ENCODE measurements at places on chromosomes 3 and 15. TPM values are rescaled to one million over a fixed set of nuclear protein-coding genes. Genes with fewer than 3 reads are reported as not detected.

- DNase-seq: no peak
These were observed 16.4 kb downstream of the ZNF654 start for GRCh38 chr3:88075497-88075896.

KLHL40 gene
- total RNA-seq: not detected

DNA sequence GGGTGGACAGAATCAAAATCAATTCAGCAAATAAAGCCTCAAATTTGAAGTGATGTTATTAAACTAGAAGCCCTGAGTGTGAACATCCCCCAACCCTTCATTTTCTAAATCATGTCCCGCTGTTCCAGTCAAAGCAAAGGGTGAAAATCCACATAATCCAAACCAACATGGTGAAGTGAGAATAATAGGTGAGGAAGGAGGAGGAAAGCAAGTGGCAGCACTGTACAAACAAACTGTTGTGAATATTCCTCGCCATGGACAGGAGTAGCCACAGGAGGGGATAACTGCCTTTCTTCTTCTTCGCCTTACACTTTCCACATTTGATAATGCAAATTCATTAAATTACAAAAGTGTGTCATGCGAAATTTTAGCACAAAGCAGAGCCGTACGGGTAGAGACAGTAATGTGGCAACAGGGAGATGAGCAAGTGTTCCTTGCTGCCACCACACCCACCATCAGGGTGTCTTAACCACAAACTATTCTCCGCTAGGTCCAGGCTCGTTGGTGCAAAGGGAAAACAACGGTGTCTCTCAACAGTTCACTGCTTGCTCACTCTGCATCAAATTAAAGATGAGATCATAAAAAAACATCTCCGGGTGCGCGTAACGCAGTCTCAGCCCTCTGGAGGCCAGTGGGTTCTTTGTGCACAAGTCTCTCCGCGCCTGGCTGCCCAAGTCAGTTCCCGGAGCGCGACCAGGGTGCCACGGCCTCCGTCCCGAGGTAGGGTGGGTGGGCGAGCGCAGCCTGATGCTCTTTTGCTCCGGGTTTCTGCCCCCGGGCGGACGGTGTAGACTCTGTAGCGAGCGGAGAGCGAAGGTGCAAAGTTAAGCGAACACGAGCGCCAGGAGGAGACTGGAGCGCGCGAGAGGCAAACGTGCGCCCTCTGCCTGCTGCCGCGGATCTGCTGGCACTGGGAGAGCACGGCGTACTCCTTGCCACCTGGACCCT lies 6.7 kb downstream of the EPHA3 start:
- DNase-seq: peak; percentile 83

DNA sequence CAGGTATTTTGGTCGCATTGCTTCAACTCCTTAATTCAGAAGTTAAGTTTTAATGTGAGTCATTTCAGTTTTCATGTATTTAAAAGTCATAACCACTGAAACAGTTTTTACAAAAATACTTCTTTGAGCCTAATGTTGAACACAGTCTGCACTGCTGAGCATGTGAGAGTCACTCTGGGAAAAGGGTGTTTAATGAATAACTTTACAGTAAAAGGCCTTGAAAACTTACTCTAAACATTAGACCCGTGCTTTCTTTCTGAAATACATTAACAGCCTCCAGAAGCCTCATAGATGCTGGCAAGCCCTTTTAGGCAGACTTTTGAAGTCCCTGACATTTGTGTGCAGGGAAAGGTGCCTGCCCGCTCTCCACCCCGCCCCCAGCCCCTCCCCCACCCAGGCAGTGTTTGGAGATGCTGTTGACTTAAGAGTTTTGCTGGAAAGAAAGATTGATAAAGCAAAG lies 68.9 kb upstream of the NR2F2 start:
- DNase-seq: no peak

MKRN2OS gene
- not detected for total RNA-seq

- DNase-seq: no peak
These were observed 875.1 kb upstream of the EPHA6 start for GRCh38 chr3:95939235-95939809.

ADAMTS17 gene
- total RNA-seq: 6.2 TPM

DNA sequence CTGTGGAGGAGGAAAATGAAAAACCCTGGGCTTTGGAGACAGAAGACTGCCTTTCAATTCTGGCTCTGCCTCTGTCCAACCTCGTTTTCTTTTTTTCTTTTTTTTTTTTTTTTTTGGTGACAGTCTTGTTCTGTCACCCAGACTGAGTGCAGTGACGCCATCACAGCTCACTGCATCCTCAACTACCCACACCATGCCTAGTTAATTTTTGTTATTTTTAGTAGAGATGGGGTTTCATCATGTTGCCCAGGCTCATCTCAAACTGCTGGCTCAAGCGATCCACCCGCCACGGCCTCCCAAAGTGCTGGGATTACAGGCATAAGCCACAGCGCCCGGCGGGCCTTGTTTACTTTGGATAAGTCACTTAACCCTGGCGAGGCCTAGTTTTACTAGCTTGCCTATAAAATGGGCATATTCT lies 66.3 kb upstream of the SLC25A26 start:
- no peak for DNase-seq

GRCh38 chr3:196007744-196008335 lies 74.0 kb downstream of the TFRC start:
- DNase-seq: no peak

TGM4 gene
- total RNA-seq: not detected

GRCh38 chr3:185744997-185745843 lies 79.6 kb downstream of the IGF2BP2 start:
- DNase-seq: no peak

DNA sequence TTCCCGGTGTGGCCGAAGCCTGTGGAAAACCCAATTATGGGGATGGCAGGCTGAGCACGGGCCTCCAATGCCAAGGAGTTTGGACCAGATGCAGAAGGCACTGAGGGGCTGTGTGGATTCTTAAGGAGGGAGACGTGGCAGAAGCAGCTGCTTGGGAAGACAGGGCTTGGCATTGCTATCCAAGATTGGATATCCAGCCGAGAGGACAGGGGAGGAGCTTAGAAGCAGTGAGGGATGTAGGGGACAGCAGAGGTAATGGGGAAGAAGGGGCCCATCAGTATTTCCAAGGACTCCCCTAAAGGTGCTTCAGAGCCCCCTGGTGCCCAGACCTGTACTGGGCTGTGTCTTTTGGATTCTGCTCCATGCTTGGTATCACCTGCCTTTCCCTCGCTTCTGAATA lies 112.8 kb upstream of the TLE3 start:
- DNase-seq: peak; percentile 33

- no peak for DNase-seq
These were observed 25.7 kb downstream of the INSYN1 start for GRCh38 chr15:73727330-73727976.

CTXN2 gene
- total RNA-seq: not detected

GRCh38 chr3:40780291-40780924 lies 255.6 kb downstream of the ZNF621 start:
- DNase-seq: peak; percentile 82

- peak; percentile 77 for DNase-seq
These were observed 1.5 kb upstream of the RBM15B start for GRCh38 chr3:51389423-51390183.
